Fibroblast of skin of right quadriceps (primary cell): ENCODE measurements at places on chromosomes 2 and 18.

GRCh38 chr18:23890589-23890988 is 124.0 kb upstream of the TTC39C start:
- DNase-seq = peak; percentile 66

GRCh38 chr18:73163236-73163635 is 295.4 kb upstream of the NETO1 start:
- DNase-seq = no peak

- DNase-seq = no peak
Observed at GRCh38 chr18:48018851-48019250, 88.4 kb upstream of the SMAD2 start.

DNA sequence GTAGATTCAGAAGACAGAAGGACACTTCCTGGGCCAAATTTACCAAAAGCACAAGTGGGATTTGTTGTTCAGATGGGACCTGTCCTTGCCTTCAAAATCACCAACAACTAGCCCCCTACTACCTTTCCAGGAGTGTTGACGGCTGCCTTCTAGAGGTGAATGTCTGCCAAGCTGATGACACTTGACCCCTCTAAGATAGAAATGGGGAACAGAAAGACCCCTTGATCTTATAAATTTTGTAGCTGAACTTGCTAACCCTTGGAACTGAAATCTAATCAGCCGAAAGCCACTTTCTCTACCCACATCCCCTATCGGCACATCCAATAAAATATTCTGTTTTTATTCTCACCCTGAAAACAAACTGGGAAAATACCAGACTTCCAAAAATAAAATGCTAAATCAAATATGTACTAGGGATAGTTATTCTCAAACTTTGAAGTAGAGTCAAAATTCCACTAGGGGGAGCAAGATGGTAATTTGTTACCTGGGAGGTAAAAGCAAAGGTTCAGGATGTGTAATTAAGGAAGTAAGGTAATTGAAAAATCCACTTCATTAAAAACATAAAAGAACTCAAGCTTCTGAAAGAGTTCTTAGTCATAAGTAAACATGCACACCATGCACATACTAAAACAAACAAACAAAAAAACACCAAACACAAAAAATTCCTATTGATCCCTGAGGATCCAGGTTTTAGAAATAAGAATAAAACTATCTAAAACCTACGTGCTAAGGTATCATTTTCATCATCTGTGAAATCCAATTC is 119.2 kb downstream of the ANKRD44 start:
- no peak for DNase-seq

DNA sequence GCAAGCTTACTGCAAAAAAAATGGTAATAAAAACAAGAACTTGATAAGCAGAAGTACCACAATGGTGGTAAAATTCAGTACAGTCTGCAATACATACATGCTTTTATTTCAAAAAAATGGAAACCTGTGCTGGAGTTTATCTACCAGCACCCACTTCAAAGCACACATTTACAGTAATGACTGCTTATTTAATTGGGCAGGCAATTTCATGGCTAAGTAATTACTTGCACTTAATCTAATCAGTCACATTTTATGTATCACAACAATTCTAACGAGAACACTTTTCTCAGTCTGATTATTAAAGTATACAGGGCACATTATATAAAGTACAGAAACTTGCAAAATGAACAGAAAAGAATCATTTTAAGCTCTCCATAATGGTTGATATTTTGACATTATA is 5.2 kb downstream of the APCDD1 start:
- no peak for DNase-seq

DNA sequence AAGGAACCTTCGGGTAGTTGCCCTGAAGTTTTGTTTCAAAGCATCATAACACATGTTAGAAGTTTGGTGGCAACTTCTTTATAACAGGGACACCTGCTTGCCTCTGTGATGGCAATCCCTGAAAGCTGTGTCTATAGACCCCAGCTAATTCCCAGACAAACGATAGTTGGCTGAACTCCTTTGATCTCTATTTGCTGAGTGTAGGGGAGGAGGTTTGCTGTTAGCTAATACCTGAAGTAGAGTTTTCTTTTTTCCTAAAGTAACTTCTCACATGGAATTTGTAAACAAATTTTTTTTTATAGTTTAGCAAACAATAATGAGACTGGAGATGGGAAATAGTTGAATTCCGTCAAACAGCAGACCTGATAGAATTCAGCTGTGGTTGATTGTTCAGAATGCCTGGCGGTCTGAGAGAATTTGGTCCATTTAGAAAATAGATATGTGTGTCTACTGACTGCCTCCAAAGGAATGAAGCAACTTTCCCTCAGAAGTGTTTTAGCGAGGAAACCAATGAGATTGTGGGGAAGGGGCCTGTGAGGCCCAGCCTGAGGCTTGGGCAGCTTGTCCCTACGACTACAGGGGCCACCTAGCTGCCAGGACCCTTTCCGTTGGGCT is 123.5 kb upstream of the EPAS1 start:
- DNase-seq = no peak

DNA sequence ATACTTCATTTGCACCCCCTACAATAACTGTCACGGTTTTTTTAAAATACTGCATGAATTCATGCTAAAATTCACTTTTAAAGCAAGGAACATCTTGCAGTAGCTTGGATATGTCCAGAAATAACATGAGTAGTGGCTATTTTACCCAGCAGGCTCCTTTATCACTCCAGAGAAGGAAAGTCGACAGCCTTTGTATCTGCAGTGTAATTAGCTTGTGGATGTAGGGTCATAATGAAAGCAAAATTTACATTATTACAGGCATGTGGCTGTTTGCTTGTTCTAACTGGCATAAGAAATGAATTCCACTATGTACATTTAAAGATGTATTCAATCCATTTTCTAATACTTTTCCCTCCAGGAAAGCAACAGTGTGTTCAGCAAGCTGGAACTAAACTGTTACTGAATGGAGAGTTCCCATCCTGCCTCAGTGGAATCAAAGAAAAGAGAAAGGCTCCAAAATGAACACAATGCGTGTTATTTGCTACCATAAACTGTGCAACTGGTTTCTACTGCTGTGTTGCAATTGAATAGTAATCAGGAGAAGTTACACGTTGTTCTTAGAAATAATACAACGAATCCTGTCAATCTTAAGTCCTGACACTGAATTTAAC is 321.2 kb upstream of the VRK2 start:
- no peak for DNase-seq

DNA sequence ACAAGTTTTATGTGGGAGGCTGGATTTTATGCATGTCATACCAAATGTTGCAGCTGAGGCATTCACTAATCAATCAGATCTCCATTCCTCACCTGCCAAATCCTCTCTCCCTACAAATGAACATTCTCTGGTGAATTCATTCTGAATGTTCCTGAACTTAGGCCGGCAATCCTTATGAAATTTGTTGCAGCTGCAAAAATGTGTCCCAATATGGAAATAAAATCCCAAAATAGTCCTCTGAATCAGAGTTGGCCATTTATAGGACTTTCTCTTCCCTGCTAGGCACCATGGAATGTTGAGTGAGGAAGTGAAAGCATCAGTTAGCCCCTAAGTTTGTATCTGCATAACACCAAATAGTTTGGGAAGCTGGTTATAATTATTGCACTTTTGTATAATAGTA is 25.6 kb downstream of the GCA start:
- DNase-seq = peak; percentile 5
